Renal pelvis (tissue), 12 donors: ENCODE measurements at places on chromosomes 12 and 14. TPM values are rescaled to one million over a fixed set of nuclear protein-coding genes. Genes with fewer than 3 reads are reported as not detected.

DNA sequence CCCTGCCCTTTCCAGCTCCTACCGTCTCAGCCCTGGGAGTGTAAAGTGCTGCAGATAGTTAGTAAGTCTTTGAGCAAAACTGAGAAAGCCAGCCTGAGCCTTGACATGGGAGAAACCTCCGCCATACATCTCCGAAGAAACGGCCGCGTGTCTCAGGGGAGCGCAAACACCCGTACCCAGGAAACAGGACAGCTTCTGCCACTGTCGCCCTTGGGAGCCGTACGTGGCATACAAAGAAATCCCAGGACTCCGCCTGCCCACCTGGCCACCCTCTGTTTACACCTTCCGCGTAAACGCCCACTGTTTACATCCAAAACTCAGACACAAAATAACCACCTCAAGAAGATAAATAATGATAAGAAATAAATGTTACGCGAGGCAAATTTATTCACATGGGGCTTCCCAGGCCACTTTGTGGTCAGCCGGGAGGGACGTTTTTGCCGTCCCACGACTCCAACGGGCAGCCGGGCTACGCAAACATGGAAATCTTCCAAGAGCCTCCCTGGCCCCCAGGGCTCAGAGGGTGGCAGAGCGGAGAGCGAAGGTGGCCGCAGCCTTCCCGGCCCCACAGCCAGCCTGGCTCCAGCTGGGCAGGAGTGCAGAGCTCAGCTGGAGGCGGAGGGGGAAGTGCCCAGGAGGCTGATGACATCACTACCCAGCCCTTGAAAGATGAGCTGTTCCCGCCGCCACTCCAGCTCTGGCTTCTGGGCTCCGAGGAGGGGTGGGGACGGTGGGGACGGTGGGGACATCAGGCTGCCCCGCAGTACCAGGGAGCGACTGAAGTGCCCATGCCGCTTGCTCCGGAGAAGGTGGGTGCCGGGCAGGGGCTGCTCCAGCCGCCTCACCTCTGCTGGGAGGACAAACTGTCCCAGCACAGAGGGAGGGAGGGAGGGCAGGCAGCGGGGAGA lies at the start of gene BDKRB2:
Gene BDKRB2, plus strand, starts transcription at position 689 of the 908 bp plus-strand sequence. CDS start 32,269 bp downstream, outside the sequence.
- DNase-seq: peak; percentile 89

The FGD4 gene
- 16.1 TPM for polyA plus RNA-seq

- DNase-seq: no peak
Observed at GRCh38 chr12:26247873-26248272, 52.5 kb downstream of the SSPN start.

The GPR68 gene
- polyA plus RNA-seq: 3.8 TPM

The C3AR1 gene
- polyA plus RNA-seq: 3.7 TPM

DNA sequence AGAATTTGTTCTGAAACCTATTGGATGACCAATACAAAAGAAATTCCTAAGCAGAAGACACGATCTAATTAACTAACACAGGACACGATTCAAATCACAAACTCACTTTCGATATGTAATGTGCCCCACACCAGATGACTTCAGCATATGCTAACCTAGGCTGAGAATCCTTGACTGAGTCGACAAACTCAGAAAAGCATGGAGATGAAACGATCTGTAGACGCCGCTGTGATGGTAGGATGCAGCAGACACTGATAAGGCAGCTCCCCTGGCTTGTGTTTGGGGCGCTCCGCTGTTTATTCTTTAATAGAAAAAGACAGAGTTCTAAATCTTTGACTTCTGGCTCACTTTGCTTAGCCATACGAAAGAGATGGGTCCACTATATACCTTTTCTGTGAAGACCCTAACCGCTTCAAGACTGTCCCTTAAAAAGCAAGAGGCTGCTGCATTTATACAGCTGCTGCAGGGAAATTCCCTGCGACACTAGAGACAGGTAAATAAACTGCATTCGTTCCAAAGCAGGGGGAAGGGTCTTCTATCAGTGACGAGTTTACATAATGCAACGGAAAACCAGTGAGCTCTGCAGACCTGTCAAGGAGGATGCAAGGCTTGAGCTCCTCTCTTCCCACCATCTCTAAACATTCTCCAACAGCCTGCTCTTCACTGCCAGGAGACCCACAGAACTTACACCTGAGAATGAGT lies 929 bp downstream of the CHD8 start:
- peak; percentile 10 for DNase-seq

The FOXN4 gene
- 2.3 TPM for polyA plus RNA-seq

DNA sequence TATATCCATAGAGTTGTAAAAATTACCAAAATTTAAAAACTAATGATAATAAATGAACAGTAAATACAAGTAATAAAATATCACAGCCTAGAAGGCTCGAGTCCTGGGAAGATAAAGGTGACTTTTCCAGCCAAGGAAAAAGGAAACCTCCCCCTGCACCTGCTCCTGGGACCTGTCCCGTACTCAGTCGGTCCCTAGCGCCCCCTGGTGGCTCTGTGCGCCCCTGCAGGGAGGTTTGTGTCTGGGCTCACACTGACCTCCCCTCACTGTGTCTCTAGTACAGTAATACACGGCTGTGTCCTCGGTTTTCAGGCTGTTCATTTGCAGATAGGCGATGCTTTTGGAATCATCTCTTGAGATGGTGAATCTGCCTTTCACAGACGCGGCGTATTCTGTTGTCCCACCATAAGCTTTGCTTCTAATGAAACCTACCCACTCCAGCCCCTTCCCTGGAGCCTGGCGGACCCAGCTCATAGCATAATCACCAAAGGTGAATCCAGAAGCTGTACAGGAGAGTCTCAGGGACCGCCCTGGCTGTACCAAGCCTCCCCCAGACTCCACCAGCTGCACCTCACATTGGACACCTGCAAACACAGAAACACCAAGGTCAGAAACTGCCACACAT lies 1030.4 kb downstream of the TMEM121 start:
- DNase-seq: no peak

DNA sequence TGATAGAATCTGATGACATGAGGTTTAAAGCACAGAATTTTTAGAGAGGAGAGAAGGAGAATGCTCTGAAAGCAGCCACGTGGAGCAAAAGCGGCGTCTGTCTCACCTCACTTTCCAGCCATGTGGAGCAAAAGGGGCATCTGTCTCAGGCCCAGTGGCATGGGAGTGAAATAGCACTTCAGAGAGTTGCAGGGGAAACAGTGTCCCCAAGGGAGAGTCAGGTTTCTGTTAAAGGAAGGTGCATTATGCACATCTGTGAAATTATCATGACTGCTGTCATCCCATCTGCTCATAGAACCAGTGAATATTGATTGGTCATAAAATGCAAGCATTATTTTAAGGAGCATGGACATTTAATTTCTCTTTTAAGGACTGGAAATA lies 124.0 kb downstream of the BICD1 start:
- DNase-seq: no peak

GRCh38 chr12:46050805-46051204 lies 60.4 kb upstream of the SCAF11 start:
- DNase-seq: no peak

- no peak for DNase-seq
Observed at GRCh38 chr14:34650786-34651584, 21.0 kb upstream of the SNX6 start.

GRCh38 chr14:95063391-95063790 lies 93.9 kb downstream of the DICER1 start:
- no peak for DNase-seq

The ISM2 gene
- polyA plus RNA-seq: 2.9 TPM

GRCh38 chr14:75831455-75831854 lies 150.3 kb downstream of the TGFB3 start:
- no peak for DNase-seq

DNA sequence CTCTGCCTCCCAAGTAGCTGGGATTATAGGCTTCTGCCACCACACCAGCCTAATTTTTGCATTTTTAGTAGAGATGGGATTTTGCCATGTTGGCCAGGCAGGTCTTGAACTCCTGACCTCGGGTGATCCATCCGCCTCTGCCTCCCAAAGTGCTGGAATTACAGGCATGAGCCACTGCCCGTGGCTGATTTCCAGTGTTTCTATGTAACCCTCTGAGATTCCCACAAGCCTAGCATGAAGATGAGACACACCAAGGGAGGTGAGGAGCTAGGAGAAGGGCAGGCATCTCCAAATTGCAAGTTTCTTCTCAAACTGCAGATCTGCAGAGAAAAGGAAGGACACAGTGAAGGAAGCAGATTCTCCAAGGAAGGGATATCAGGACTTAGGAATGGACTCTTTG lies 125.0 kb downstream of the CACNA1C start:
- DNase-seq: no peak

DNA sequence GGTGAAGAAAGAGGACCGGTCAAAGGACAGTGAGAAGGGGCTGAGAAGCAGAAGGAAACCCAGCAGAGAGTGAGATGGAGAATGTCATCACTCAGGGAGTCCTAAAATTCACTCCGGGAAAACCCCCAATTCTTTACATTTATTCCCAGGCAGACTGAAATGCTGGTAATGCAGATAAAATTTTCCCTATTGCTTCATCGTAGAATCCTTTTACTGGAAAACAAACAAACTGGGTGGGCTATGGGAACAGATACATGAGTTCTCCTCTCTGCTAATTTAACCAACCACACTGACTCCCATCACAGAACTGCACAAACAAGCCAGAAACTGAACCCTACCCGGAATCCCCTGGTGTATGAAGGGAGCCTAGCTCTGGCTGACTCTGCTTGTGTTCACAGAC lies 20.9 kb downstream of the HEBP1 start:
- DNase-seq: no peak

The TSPAN9 gene
- polyA plus RNA-seq: 83.3 TPM

DNA sequence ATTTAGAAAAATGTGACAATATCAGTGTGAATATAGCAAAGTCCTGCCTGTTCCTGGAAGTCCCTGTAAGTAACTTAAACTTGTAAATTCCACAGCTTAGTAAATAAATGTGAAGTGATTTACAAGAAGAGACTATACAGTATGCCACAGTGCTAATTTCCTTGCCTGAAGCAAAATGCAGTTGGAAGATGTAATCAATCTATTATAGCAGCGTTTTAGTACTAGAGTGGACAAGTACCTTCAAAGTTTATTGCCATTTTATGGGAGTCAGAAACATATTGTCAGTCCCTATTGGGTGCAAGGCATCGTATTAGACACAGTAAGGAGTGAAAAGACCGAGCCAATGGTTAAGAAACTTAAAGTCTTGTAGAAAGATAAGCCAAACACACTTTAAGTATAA lies 94.1 kb downstream of the TRHDE start:
- DNase-seq: no peak

- no peak for DNase-seq
Observed at GRCh38 chr12:94286583-94287244, 138.3 kb downstream of the PLXNC1 start.

The INSM2 gene
- not detected for polyA plus RNA-seq

GRCh38 chr12:115437061-115437567 lies 753.1 kb upstream of the TBX3 start:
- no peak for DNase-seq

The COA8 gene
- 37.8 TPM for polyA plus RNA-seq

DNA sequence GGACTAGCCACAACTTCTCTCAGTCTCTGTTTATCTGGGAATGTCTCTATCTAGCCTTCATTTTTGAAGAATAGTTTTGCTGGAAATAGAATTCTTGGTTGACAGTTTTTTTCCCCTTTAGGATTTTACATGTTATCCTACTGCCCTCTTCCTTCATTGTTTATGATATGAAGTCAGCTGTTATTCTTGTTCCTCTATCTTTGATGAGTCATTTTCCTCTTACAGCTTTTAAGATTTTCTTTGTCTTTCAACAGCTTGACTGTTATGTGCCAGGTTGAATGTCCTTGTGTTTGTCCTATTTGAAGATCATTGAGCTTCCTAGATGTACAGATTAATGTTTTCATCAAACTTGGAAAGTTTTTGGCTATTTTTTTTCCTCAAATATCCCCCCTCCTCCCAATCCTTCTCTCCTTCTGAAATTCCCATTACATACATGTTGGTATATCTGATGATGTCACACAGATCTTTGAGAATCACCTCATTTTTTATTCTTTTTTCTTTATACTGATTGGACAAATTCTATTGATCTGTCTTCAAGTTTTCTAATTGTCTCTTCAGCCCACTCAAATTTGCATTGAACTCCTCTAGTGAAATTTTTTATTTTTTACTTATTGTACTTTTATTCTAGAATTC lies 4.5 kb upstream of the GOLGA5 start:
- DNase-seq: no peak

- DNase-seq: peak; percentile 4
Observed at GRCh38 chr14:56341766-56342493, 223.7 kb downstream of the PELI2 start.

DNA sequence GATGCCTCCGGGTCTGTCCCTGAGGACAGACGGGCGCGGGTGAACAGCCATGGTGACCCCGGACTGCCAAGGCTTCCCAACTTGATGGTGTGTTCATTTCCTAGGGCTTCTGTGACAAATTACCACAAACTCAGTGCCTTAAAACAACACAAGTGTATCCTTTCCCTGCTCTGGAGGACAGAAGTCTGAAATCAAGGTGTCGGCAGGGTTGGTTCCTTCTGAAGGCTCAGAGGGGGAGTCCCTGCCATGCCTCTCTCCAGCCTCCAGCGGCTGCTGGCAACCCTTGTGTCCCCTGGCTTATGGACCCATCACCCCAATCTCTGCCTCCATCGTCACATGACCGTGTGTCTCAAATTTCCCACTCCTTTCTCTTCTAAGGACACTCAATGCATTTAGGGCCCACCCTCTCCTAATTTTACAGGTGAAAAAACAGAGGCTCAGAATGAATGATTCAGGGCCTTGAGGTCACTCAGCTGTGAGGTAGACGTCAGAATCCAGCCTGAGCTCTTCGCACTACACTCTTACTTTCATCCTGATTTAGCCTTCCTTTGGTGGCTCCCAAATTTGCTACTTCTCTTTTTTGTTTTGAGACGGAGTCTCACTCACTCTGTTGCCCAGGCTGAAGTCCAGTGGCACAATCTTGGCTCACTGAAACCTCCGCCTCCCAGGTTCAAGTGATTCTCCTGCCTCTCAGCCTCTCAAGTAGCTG lies 45.4 kb downstream of the VCPKMT start:
- no peak for DNase-seq

- no peak for DNase-seq
Observed at GRCh38 chr14:92499234-92499633, 14.3 kb upstream of the RIN3 start.

- DNase-seq: no peak
Observed at GRCh38 chr14:50319721-50320120, 7.6 kb downstream of the DMAC2L start.

DNA sequence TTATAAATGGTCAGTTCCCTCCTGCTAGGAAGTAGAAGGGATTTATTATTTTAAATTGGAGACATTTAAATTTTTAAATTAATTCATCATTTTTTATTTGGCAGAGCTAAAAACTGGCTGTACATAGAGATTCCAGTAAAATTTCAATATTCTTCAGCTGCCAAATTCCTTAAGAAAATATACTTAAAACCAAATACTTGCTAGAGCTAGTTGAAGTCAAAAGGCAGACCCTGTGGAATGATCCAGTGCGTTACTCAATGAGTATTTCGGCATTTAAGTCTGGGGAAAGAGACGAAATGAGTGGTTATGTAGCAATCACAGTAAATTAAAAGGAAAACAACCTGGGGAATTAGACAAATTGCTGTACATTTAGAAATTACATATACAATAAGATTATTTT lies 1104.7 kb downstream of the SLC6A15 start:
- DNase-seq: no peak
